Activated CD4-positive, alpha-beta T cell treated with anti-CD3 and anti-CD28 coated beads for 24 hours (primary cell): ENCODE measurements at places on chromosomes 4 and X.

GRCh38 chrX:50920132-50920531 is 9.6 kb downstream of the BMP15 start:
- no peak for DNase-seq

DNA sequence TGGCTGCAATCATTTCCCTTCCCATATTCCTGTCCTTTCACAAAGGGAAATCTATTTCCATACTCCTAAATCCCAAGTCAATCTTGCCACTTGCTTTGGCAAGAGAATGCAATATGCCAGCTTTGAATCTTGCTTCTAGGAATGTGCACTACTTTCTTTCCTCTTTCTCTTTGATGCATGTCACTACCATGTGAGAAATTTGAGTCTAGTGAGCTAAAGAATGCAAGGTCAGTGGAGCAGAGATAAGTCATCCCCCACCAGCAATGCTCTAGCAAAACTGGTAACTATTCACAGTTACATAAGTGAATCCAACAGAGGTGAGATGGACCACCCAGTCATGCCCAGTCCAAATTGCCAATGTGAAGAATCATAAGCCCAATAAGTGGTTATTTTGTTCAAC is 910.4 kb downstream of the RAB28 start:
- no peak for DNase-seq

- DNase-seq: no peak
These were observed 6.4 kb downstream of the FAM50A start for GRCh38 chrX:154450312-154450711.

- no peak for DNase-seq
These were observed 81.6 kb downstream of the MID1 start for GRCh38 chrX:10538831-10539230.

DNA sequence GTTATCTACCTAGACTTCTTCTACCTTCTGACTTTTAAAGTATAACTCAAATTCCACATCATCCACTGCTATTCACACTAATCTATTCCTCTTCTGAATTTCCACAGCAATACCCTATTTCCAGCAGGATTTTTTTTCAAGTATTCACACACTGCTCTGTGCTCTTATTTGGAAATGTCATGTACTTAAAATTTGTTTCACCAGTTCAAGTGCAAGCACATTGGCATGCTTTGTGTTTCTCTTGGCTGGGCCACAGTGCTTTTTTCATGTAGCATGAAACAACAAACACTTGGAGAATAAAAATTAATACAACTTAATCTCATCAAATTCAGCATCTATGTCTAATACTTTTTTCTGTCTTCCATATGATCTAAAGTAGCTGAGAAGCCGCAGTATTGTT is 161.8 kb upstream of the PCDH18 start:
- DNase-seq: no peak

DNA sequence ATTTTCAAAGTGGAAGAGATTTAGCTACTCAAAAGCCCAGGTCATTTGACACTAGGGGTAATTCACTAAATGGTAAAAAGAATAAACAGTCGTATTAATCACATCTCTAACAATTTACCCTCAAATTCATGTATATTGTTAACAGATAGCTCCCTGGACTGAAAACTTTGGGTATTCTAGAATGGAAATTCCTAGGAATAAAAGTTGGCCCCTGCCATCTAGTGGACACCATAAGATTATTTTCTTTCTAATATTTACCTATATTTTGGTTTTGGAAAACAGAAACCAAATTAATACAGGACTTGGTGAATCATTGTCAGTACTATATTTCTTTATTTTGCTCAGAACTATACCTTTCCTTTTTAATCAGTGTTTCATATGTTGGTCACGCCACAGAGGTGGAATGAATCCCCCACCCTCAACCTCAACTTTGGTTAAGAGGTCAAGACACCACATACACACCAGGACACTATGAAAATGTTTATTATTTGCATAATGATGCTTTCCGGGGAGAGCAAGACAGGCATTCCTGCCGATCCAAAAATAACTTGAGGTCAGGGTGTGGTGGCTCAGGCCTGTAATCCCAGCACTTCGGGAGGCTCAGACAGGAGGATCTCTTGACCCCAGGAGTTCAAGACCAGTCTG is 96.2 kb upstream of the APOOL start:
- no peak for DNase-seq

GRCh38 chrX:45889471-45889870 is 655.8 kb downstream of the ZNF674 start:
- DNase-seq: no peak
